ENCODE measurements at places on chromosomes 5 and 9.

GRCh38 chr5:147635882-147636728 is 126.2 kb upstream of the DPYSL3 start:
- peak; percentile 42 for DNase-seq

DNA sequence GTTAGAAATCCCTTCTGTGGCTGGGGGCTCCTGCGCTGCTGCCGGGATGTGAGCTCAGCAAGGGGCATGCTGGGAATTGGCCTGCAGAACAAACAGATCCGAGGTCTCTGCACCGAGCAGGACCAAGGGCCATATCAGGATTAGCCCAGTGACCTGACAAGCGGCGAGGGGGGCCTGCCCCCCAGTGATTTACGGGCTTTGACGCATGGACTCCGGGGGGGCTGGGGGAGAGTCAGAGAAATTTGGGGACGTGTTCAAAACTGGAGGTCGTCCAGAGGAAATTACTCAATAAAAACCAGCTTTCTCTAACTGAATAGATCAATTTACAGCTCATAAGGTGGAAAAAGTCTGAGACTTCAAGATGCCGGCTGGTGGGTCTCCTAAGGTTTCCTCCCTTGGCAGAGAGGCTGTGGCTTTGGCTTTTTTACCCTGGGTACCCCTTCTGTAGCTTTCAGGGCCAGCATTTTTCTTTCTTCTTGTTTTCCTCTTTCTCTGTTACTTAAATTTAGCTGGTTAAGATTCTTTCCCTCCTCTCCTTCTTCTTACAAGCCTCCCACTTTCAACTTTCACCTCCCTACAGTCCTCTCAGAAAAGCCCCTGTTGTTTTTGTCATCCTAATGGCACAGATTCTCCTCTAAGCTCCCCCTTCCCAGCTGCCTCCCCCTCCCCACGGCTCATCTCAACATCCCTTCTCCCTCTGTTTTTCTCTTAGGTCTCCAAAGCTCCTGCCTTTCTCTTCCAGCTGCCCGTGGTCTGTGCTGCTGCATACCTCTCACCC is 551.0 kb downstream of the CCDC171 start:
- no peak for DNase-seq

DNA sequence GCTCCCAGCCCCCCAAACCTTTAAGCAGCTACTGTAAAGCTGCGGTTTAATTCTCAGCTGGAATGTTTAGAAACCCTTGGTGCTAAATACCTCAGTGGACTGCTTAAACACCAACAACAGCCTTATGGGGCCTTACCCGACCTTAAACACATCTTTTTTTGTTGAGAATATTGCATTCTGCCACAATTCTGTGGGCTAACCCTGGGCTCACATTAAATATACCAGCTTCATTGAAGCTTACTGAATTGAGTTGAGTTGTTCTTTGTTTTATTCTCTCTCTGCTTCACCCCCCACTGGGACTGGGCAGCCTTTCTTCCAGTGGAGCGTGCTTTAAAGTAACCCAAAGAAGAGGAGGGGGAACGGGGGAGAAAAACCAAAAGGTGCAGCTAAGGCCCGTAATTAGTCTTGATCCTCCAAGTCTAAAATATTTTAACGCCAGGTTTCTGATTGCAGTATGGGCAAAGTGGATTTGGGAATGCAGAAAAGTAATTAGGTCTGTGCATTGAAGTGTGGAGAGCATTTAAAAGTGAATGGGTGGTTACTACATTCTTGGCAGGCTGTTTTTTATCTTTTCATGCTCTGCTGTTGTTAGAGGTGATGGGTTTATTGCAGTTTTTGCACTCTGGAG is 281.2 kb downstream of the NR2F1-AS1 start:
- no peak for DNase-seq

- no peak for DNase-seq
Observed at GRCh38 chr5:96651047-96651446, 11.1 kb upstream of the CAST start.

DNA sequence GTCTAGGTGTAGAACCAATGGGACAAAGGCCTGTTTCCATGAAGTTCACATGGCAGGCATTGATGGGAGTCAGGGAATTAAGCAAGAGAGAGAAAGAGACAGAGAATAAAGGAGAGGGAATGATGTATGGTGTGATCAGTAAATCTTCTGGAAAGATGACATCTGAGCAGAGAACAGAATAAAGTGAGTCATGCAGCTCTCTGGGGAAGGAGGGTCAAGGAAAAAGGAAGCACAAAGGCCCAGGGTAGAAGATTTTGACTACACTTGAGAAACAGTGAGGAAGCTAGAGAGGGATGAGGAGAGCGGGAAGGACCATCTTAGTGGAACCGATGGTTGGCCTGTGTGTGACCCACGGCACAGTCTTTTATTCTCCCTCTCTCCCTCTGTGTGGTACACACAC is 425.9 kb downstream of the SPOCK1 start:
- no peak for DNase-seq

DNA sequence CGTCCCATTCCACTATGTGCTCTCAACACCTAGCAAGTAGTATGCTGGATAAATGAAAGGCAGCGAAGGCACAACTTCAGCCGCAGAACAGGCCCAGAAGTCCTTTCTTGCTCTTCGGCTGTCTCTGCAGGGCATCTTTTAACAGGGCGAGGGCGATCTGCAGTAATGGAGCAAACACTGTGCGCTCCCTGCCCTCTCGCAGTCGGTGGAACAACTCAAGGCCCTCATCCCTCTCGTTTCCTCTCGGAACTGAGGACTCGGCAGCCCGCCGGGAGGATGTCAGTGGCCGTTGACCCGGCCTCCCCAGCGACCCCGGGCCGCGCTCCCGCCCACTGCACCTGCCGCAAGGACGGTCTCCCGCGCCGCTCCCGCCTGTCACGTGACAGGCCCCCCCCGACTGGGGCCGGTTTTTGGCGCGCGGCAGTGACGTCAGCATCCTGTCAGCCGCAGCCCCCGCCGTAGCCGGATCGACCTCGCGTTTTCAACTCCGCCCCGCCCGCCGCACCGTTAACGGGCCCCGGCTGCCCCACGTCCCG is 1.1 kb downstream of the ZNF367 start:
- peak; percentile 72 for DNase-seq

DNA sequence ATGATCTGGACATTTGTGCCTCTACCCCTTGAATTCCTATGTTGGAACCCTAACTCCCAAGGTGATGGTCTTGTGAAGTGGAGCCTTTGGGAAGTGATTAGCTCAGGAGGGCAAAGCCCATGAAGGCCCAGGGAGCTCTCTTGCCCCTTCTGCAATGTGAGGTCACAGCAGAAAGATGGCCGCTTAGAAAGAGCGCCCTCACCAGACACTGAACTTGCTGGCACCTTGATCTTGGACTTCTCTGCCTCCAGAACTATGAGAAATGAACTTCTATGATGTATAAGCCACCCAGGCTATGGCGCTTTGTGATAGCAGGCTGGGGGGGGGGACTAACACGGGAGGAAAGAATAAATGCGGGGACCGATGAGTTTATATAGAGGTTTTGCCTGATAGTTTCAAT is 45.3 kb downstream of the AGXT2 start:
- DNase-seq = no peak

GRCh38 chr9:71270554-71270953 is 149.1 kb upstream of the TRPM3 start:
- no peak for DNase-seq

DNA sequence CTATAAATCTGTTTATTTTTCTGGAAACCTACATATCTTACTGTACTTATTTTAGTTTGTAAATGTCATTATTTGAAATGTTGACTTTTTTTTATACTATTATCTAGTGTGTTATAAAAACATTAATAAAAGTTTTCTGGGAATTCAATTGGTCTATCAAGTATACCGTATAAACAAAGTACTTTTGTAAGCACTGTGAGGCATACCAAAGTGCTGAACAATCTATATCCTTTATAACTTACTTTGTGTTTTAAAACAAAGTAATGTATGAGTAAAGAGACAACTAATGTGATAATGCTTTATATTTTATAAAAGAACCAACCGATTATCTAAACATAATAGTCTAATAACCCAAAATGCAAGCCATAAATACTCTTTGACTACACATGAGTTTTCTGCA is 23.1 kb downstream of the EDIL3 start:
- DNase-seq = no peak

- no peak for DNase-seq
Observed at GRCh38 chr5:151733358-151734063, 24.9 kb downstream of the ATOX1 start.

- no peak for DNase-seq
Observed at GRCh38 chr5:129912601-129913255, 8.5 kb downstream of the CHSY3 start.

GRCh38 chr9:130701059-130702022 is 7.8 kb downstream of the EXOSC2 start:
- DNase-seq = peak; percentile 44

DNA sequence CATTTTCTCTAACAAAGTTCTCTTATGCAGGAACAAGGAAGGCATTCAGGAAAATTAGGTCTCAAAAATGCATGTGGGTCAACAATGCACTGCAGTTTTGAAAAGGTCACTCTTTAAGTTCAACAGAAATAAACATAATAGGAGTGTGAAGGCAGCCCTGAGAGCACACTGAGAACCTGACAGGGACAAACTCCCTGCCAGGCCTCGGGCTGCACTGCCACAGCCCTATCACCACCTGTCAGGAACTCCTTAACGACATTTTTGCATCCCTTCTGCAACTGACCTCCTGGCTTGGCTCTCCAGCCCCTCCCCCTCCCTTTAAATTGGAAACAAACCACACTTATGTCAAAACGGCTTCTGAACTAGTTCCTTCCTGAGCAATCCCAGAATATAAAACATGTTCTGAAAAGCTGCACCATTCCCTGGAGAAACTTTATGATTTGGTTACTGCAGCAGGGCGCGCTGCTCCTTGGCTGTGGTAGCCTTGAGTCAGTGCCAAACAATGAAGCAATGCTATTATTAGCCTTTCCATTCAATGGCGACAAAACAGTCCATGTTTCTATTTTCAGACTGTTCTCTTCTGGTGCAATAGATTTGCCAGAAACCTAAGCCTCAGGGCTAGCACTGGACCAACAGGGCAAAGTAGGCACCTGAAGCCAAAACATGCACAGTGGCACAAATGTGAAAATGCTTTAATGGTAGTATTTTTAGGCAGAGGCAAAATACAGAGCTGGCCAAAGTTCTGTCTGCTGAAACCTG is 160.1 kb upstream of the ZNF608 start:
- DNase-seq = peak; percentile 47

DNA sequence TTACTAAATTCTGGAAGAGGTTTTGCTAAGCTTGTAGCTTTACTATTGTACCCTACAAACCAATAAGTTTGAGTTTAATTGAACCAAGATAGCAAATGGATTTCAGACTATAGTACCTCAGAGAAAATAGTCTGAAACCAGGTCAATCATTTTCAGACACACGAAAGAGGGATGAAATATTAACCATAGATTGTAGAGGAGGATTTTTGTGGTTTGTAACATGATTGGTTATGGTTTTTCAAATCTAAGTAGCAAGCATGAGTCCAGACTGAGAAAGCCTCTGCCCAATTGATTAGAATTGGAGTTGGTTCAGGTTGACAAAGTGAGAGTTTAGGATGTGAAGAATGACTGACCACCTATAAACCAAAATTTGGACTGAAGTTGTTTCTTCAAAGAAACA is 562.7 kb upstream of the DMAC1 start:
- DNase-seq = no peak

Measured in DMS153 (cell line).